ENCODE measurements at places on chromosomes 3 and 15.

GRCh38 chr15:92638291-92638708, 17.3 kb downstream of the FAM174B start:
- no peak for DNase-seq

DNA sequence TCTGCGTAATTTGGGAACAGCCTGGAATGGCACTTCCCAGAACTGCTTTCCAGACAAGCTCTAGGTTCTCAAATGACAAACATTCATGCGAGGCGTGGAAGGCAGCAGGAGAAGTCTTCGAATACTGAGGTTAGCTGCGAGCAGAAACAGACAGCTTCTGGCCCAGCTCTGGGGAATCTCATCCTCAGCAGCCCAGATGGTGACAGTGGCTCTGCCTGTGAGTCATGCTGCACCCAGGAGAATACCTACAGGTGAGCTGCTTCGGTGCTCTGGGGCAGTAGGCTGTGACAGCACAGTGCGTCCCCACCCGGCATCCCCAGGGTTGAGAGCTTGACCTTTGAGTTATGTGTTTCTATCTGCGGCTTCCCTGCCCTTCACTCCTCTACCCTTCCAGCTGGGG, 258.6 kb downstream of the KLF13 start:
- no peak for DNase-seq

DNA sequence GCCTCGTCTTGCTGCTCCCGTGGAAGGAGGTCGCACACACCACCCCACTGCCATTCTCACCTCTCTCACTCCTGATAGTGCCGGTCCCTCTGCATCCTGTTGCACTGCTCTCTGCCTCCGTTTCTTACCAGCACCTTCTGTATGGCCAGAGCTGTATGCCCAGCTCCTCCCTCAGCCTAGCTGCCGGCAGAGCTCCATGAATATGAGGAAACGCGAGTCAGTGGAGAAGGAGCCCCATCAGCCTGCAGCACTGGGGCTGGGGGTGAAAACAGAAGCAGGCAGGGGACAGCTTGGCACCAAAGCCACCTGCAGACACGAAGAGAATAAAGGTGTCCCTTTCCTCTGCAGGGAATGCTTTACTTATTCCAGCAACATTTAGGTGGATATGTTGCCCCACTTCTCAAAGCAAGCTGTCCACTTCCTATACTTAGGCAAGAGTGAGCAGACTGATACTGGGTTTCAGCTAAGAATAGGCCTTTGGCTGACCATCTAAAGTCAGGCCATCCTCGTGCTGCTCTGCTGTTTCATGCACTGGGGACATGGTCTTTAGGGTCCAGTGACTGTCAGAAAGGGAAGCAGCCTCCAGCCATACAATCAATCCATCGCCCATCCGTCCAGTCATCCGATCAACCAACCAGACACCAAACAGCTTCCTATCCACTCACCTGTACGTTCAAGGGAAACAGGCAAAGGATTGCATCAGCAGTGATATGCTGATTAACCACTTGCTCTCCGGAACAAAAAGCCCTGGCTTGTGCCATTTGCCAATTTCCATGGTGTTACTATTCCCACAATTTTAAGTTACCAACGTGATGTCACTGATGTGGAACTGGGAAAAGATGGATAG, 222.7 kb downstream of the XXYLT1 start:
- no peak for DNase-seq

GRCh38 chr3:135325096-135325495, 530.0 kb downstream of the EPHB1 start:
- no peak for DNase-seq

DNA sequence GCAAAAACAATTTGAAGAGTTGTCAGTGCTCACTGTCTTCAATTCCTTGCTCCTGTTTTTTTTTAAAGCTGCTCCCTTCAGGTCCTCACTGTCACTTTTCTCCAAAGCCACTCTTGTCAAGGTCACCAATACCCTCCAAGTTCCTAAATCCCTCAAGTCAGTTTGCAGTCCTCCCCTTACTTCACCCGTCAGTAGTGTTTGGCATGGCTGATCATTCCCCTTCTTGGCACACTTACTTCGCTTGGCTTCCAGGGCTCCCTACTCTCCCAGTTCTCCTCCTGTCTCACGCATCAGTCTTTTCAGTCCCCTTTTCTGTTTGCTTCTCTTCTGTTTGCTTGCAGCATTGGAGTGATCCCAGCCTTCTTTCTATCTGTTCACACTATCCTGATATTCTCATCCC, 25.5 kb downstream of the PLCL2 start:
- DNase-seq, result no peak

DNA sequence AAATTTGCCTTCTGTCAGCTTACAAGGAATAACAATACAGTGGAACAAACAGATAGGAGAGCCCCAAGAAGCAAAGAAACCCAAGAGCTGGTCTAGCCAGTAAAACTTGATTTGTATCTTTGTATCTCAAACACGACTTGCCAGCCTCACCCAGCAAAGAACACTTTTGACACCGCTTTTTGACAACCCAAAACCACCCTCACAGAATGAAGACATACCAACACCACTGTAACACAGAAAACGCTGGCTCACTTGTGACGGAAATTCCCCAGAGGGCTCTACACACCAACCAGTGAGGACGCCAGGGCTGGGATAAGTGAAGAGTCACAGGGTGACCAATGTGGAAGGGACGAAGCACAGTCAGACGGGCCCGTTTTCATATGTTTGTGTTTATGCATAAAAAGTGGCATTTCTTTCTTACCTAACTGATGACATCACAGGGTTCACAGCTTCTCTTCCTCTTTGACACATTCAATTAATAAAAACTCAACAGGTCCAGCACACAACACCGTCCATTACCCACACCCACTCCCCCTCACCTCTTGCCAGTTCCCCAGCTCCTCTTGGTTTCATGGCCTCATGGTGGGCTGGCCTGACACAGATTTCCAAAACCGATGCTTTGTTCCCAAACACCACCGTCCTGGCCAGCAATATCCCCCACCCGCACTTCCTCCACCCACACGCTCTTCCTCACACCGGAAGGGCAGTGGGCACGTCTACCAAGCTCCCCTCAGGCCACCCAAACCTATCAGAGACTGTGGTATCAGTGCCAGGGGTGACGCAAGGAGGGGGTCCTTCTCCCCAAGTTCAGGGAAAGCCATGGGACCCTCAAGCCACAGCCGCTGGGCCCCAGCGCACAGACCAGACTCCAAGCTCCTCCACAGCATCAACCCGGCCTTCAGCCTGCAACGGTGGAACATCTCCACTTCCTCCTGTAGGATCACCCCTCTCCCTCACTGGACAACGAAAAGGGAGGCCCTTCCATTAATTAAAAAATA, 94.2 kb downstream of the ADAMTS17 start:
- DNase-seq, result no peak

DNA sequence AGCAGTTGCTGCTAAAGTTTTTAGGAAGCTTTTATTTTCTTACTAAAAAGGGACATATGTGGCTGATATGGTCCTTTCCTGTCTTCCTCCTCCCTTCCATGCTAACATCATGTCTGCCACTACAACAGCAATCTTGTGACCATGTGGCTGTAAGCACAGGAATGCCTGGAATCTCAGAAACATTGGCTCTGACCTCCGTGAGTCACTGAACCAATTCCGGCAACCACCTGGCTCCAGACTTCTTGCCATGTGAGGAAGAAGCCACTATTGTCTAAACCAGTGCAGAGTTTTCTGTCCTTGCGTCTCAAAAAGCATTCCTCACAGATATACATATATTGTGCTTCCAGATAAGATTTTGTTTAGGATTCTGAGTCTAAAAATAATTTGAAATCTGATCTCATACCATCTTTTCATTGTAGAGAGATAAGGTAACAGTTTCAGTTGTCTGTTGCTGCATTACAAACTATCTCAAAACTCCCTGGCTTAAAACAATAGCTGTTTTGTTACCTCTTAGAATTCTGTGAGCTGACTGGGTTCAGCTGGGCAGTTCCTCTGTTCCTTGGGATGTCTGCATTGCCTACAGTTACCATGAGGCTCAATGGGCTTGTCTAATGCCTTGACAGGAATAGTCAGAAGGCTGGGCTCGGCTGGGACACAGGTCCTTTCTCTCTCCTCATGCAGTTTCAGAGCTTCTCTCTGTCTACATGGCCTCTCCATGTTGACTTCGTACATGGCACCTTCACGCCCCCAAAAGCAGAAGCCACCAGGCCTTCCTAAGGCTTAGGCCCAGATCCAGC, 77.3 kb upstream of the MAGI1 start:
- no peak for DNase-seq

GRCh38 chr3:12371525-12372140, 82.8 kb downstream of the PPARG start:
- no peak for DNase-seq

GRCh38 chr3:71850654-71851053, 65.7 kb upstream of the PROK2 start:
- no peak for DNase-seq

GRCh38 chr3:151345859-151346258, 16.5 kb upstream of the P2RY13 start:
- no peak for DNase-seq

- no peak for DNase-seq
Measured at GRCh38 chr15:63076714-63077046, 34.1 kb downstream of the TPM1 start.

GRCh38 chr15:33043636-33044035, 150.9 kb downstream of the FMN1 start:
- DNase-seq, result no peak

DNA sequence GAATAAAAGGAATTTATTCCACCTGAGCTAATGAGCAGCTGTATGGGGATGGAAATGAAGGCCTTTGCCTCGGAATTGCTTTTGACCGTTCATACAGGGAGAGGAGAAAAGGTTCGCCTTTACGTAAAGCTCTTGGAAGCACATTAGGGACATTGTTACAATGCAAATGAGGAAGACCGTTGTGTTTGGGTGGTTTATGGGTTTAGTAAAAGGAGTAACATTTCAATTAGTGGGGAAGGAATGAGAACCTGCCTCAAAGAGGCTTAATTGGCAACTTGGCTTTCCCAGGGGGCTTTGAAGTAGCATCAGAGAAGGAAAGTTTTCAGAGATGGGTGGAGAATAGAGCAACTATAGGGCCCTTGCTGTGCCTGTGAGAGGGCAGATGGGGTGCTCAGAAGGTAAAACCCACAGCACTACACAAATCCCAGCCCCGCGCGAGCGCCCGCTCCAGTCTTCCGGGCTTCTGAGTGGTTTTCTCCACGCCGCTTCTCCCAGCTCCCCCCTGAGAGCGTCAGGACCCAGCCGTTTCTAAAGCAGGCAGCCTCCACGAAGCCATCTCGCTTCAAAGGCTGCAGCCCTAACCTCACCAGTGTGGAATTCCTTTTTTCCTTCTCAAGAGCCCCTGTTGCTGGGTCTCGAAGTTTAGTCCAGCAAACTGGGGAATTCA, 192.0 kb upstream of the HES1 start:
- DNase-seq, result no peak

- no peak for DNase-seq
Measured at GRCh38 chr3:106030627-106030963, 161.8 kb upstream of the CBLB start.

DNA sequence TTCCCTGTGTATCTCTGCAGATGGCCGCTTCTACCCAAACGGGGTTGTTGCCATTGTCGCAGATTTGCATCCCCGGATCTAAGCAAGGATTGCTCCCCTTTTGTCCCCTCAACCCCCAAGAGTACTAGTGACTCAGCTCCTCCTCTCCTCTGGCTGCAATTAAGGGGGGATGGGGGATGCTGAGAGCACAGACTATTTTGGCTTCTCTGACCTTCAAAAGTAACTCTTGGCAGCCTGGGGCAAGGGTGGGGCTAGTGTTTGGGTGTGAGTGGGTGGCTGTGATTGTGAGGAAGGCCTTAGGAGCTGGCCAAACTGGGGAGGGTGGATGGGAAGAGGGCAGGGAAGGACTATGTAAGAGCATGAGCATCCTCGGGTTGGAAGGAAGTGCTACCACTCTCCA, 1.2 kb upstream of the MAP1A start:
- no peak for DNase-seq

DNA sequence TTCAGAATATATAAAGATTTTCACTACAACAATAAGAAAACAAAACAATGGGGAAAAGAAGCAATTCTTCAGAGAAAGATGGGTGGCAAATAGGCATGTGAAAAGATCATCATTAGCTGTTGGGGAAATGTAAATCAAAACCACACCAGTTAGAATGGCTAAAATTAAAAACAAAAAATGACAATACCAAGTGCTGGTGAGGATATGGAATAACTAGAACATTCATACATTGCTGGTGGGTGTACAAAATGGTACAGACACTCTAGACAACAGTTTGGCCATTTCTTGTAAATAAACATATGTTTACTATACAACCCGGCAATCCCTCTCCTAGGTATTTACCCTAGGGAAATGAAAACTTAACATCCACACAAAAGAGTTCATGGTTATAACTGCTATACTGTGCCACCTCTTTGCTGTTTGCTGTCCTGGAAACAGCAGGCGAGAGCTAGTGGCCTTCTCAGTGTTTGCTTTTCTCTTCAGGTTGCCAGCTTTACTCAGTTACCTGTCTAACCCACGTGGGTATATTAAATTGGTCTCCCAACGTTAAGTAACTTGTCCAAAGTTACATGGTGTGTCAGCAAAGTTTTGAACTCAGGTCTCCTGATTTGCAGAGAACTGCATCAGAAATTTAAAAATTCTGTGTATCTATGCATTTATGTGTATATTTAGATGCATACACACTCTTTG, 4.6 kb upstream of the NIT2 start:
- DNase-seq, result no peak

DNA sequence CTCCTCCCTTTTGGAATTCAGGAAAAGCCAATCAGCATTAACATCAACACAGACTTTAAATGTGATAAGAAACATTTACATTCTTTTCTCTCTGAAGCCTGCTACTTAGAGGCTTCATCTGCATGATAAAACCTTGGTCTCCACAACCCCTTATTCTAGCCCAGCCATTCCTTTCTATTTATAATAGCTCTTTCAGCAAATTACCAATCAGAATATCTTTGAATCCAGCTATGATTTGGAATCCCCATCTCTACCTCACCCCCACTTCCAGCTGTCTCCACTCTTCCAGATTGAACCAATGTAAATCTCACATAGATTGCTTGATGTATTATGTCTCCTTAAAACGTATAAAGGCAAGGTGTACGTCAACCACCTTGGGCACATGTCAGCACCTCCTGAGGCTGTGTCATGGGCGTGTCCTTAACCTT, 139.7 kb downstream of the TUSC7 start:
- DNase-seq, result no peak

GRCh38 chr15:83200162-83200561, 7.5 kb downstream of the HDGFL3 start:
- DNase-seq, result no peak

- no peak for DNase-seq
Measured at GRCh38 chr3:54122324-54123002, at the start of gene CACNA2D3. TSS of gene CACNA2D3 (plus strand) at chr3:54122552.

GRCh38 chr3:169627073-169627472, 36.4 kb downstream of the MECOM start:
- DNase-seq, result no peak

Measured in stimulated activated CD8-positive, alpha-beta memory T cell treated with anti-CD3 and anti-CD28 coated beads, Interleukin-4, amount 100 ng/mL, for 1 hour (primary cell).